Nucleus accumbens (tissue), 56 donors: ENCODE measurements at places on chromosomes 3 and 15.

GRCh38 chr3:114452256-114452655, 158.4 kb downstream of the TIGIT start:
- DNase-seq, result no peak

DNA sequence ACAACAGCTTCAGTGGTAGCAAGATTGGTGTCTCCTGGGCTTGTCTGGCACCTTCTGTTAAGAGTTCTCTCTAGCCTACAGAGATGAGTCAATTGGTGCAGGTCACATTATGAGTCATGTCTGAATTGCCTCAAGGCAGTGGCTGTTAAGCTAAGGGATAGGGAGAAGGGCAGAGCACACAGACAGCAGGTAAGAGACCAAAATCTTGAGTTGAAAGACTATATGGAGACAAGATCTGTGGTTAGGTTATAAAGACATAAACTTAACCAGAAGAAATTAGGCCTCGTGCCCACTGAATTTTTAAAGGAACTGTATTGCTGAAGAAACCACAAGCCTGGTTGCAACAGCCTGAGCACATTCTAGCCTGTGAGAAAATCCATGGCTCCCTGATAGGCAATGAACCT, 19.2 kb upstream of the KPNA1 start:
- DNase-seq, result no peak

GRCh38 chr15:74365598-74366445, 1.6 kb downstream of the CYP11A1 start:
- no peak for DNase-seq

- DNase-seq, result no peak
Observed at GRCh38 chr3:151816091-151816604, 2.2 kb downstream of the AADAC start.
